ENCODE measurements at places on chromosomes 3 and 15.

- no peak overlapping the region for H3K4me3 ChIP-seq
- no peak for DNase-seq
- H3K27ac ChIP-seq = no peak overlapping the region
- no peaks in the 10 kb centered on the region for H3K27me3 ChIP-seq
- no peaks in the 10 kb centered on the region for H3K36me3 ChIP-seq
Observed at GRCh38 chr3:167031364-167032049, 348.6 kb downstream of the ZBBX start.

DNA sequence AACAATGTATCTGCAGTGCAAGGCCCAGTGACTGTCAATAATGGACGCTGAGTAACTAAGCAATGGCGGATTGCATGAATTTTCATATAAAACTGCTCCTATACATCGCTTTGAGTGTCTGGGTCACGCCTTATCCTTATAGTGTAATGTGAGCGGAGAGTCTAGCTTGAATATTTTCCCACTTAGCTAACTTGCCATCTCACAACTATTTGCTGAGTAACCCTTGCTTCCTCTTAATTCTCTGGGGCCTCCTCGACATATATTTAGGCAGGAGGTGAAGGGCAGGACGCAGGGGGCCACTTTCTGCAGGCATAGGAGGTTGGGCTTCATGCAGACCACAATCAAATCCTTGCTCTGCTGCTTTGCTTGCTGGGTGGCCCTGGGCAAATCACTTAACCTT, 24.0 kb downstream of the ST8SIA2 start:
- peaks cover 33% of the 10 kb centered on the region for H3K4me1 ChIP-seq
- H3K4me3 ChIP-seq = no peak overlapping the region
- no peak overlapping the region for H3K27ac ChIP-seq
- H3K27me3 ChIP-seq = peaks cover 3% of the 10 kb centered on the region
- DNase-seq = no peak
- peaks cover 81% of the 10 kb centered on the region for H3K36me3 ChIP-seq

DNA sequence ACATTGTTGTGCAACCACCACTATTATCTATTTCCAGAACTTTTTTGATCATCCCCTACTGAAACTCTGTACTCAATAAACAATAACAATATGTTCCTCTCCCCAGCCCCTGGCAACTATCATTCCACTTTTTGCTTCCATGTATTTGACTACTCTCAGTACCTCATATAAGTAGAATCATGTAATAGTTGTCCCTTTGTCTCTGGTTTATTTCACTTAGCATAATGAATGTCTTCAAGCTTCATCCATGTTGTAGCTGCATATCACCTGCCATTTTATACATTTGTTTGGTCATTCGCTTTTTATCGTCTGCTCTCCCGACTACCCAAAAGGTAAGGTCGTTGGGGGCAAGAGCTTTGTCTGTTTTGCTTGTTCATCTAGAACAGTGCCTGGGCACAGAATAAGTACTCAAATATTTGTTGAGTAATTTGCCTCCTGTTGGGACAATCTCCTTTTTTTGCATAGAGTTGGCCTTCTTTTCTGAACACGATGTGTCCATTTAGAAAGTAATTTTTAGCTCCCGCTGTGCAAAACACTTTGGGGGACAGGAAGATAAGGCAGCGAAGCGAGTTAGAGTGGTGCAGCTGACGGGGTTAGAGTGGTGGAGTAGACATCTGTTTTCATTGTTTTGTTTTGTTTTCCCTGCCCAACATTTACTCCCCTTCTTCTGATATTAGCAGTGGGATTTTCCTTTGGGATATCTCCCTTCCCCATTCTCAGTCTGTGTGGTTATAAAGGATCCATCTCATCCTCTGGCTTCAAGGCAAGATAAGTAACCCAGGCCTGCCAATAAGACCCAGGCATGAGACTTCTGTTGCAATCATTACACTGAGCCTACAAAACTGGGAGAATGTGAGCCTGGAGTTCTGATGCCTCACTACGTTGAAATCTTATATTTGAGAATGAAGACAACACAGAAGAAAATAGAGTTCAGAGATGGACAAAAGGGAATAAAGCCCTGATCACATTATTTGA, 83.4 kb upstream of the RNU6-1 start:
- H3K27ac ChIP-seq = peak overlapping the region; percentile 83
- H3K4me3 ChIP-seq = peak overlapping the region; percentile 13
- DNase-seq = no peak
- no peaks in the 10 kb centered on the region for H3K36me3 ChIP-seq
- H3K4me1 ChIP-seq = peaks cover 51% of the 10 kb centered on the region
- peaks cover 10% of the 10 kb centered on the region for H3K27me3 ChIP-seq

- H3K36me3 ChIP-seq = no peaks in the 10 kb centered on the region
- no peak overlapping the region for H3K4me3 ChIP-seq
- no peak for DNase-seq
- peaks cover 9% of the 10 kb centered on the region for H3K27me3 ChIP-seq
- H3K27ac ChIP-seq = no peak overlapping the region
Observed at GRCh38 chr3:13608969-13609725, 60.2 kb downstream of the FBLN2 start.

GRCh38 chr3:150912501-150912900, 7.3 kb upstream of the MINDY4B start:
- peaks cover 9% of the 10 kb centered on the region for H3K27me3 ChIP-seq
- H3K4me1 ChIP-seq = peaks cover 37% of the 10 kb centered on the region
- H3K27ac ChIP-seq = no peak overlapping the region
- no peak for DNase-seq

- H3K27ac ChIP-seq = no peak overlapping the region
- DNase-seq = no peak
- H3K27me3 ChIP-seq = no peaks in the 10 kb centered on the region
Observed at GRCh38 chr3:25899352-25900101, 109.6 kb downstream of the OXSM start.

- H3K4me3 ChIP-seq = no peak overlapping the region
- DNase-seq = no peak
- H3K27ac ChIP-seq = no peak overlapping the region
- H3K4me1 ChIP-seq = no peaks in the 10 kb centered on the region
- H3K36me3 ChIP-seq = no peaks in the 10 kb centered on the region
- peaks cover under 1% of the 10 kb centered on the region for H3K27me3 ChIP-seq
Observed at GRCh38 chr3:63150880-63151279, 127.2 kb upstream of the SYNPR start.

DNA sequence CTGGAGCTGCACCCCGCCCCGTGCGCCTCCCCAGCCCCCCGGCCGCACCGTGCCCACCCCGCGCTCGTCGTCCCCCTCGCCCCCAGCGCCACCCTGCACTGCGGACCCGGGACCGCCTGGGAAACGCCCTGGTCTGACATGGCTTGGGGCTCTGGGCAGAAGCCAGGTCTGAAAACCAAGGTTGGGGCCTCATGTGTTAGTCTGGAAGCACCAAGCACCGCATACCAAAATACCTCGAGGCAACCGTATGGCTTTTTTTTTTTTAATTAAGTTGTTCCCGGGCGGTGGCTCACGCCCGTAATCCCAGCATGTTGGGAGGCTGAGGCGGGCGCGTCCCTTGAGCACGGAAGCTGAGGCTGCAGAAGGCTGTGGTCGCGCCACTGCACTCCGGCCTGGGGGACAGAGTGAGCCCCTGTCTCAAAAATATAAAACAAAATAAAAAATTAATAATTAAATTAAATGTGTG, 91.5 kb upstream of the CHD2 start:
- no peak overlapping the region for H3K27ac ChIP-seq
- H3K36me3 ChIP-seq = peaks cover 15% of the 10 kb centered on the region
- no peaks in the 10 kb centered on the region for H3K27me3 ChIP-seq
- peaks cover 47% of the 10 kb centered on the region for H3K4me1 ChIP-seq

- H3K27me3 ChIP-seq = no peaks in the 10 kb centered on the region
- no peak overlapping the region for H3K4me3 ChIP-seq
- peaks cover 64% of the 10 kb centered on the region for H3K36me3 ChIP-seq
- H3K27ac ChIP-seq = no peak overlapping the region
Observed at GRCh38 chr3:120031561-120031960, 62.7 kb downstream of the GSK3B start.

DNA sequence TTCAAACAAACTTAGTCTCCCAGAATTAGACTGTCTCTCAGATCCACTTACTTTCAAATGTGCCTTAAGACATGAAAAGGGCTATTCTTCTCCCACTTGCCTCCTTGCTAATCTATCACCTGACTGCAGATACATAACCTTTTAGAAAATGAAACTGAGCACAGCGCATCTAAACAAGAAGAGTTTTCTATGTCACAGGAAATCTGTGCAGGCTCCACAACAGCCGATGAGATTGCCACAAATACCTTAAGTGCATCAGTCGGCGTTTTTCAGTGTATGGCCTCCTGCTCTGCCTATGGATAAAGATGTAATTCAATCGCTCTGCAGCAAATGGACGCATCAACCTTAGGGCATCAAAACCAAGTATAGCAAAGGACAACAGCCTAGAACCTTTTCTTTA, 544.2 kb downstream of the FOXP1 start:
- peak overlapping the region; percentile 10 for H3K27ac ChIP-seq
- peaks cover 49% of the 10 kb centered on the region for H3K4me1 ChIP-seq
- no peaks in the 10 kb centered on the region for H3K27me3 ChIP-seq
- no peak overlapping the region for H3K4me3 ChIP-seq
- H3K36me3 ChIP-seq = peaks cover 74% of the 10 kb centered on the region
- no peak for DNase-seq

DNA sequence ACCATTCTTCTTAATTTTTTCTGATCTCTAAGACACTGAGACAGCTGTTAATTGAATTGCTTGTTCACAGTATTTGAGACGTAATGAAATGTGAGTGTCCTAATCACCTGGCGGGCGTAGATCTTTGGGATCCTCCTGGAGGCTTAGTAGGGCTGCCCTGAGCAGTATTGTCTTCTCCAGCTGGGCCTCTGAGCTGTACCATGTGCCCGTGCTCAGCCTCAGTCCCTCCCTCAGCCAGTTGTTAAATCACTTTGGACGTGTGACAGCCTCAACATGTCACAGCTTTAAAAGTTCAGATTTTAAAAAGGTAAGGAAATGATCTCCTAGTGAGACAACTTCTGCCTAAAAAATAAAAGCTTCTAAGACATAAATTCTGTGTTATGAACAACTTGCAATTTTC, 35.5 kb downstream of the IGF1R start:
- H3K27me3 ChIP-seq = peaks cover 3% of the 10 kb centered on the region
- H3K27ac ChIP-seq = no peak overlapping the region
- peaks cover 76% of the 10 kb centered on the region for H3K4me1 ChIP-seq
- no peak for DNase-seq
- no peak overlapping the region for H3K4me3 ChIP-seq

GRCh38 chr3:46095307-46095706, 68.0 kb upstream of the XCR1 start:
- DNase-seq = no peak
- no peak overlapping the region for H3K27ac ChIP-seq
- no peak overlapping the region for H3K4me3 ChIP-seq
- no peaks in the 10 kb centered on the region for H3K4me1 ChIP-seq
- H3K27me3 ChIP-seq = peaks cover 18% of the 10 kb centered on the region

DNA sequence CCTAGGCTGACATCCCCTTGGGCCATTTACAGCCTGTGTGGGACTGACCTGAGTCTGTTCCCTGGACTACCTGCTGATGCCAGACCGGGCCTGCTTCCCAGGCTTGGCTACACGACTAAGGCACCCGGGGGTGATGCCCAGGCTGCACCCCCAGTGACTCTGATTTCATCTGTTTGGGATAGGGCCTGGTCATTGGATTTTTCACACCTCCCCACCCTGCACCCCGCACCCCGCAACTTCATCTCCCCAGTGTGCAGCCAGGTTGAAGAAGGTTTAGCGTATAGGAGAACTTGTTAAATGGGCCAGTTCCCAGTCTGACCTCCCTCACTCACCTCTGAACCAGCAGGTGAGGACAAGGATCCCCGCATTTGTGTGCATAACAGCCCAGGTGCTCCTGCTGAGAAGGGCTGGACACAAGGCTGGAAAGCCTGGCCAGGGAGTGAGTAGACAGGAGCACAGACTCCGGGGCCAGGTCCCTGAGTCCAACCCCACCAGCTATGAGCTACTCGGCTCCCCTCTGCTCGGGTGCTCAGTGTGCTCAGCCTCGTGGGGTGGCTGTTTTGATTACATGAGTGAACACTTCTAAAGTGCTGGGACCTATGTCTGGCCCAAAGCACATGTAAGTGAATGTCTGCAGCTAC, 18.5 kb downstream of the SLC6A20 start:
- H3K27ac ChIP-seq = no peak overlapping the region
- H3K27me3 ChIP-seq = peaks cover 12% of the 10 kb centered on the region
- H3K4me1 ChIP-seq = peaks cover 9% of the 10 kb centered on the region
- DNase-seq = no peak
- no peaks in the 10 kb centered on the region for H3K36me3 ChIP-seq

DNA sequence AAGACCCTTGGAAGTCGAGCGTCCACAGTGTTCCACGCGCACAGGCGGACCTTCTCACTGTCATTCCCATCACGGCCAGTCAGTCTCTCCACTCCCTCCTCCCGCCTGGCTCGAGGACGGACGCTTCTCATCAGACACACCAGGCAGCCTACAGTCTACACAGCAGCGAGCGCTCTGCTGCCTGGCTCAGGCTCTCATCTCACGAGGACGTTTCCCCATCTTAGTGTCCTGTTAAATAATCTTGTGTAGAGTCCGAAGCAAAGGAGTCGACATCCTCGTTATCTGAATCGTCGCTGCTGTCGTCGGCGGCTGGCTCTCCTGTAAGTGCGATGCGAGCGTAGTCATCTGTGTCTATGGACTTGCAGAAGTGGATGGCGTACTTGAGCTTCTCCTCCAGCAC, 12.4 kb upstream of the OCA2 start:
- peaks cover 49% of the 10 kb centered on the region for H3K36me3 ChIP-seq
- H3K27ac ChIP-seq = peak overlapping the region; percentile 23
- peaks cover 10% of the 10 kb centered on the region for H3K27me3 ChIP-seq
- DNase-seq = no peak

DNA sequence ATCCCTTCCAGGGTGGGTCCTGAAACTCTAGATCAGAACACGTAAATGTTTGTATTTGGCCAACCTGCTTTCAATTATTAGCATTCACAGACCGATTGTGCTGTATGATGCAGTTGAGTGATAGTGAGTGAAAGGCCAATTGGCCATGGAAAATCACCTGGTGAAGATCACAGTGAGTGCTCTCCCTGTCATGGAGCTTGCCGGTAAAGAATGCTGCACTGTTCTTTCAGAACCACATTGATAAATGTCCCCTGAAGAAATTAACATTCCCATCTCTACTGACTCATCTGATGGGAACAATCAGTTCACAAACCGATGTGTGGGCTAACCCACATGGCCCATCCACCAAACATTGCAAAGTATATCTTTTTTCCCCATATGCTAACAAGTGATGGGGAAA, 324.8 kb upstream of the TBL1XR1 start:
- H3K36me3 ChIP-seq = peaks cover 18% of the 10 kb centered on the region
- no peak for DNase-seq
- peaks cover 3% of the 10 kb centered on the region for H3K27me3 ChIP-seq
- no peak overlapping the region for H3K27ac ChIP-seq
- peaks cover 50% of the 10 kb centered on the region for H3K4me1 ChIP-seq
- no peak overlapping the region for H3K4me3 ChIP-seq

- no peaks in the 10 kb centered on the region for H3K4me1 ChIP-seq
- no peak overlapping the region for H3K4me3 ChIP-seq
- H3K36me3 ChIP-seq = peaks cover 88% of the 10 kb centered on the region
- H3K27me3 ChIP-seq = no peaks in the 10 kb centered on the region
Observed at GRCh38 chr3:149055575-149055974, 30.8 kb downstream of the HLTF start.

GRCh38 chr15:87401973-87402372, 854.6 kb downstream of the NTRK3 start:
- no peaks in the 10 kb centered on the region for H3K27me3 ChIP-seq
- H3K36me3 ChIP-seq = no peaks in the 10 kb centered on the region
- no peak overlapping the region for H3K4me3 ChIP-seq
- DNase-seq = no peak
- H3K4me1 ChIP-seq = peaks cover 7% of the 10 kb centered on the region
- no peak overlapping the region for H3K27ac ChIP-seq

GRCh38 chr3:174538151-174538550, 321.0 kb upstream of the NAALADL2 start:
- no peak for DNase-seq
- H3K27me3 ChIP-seq = no peaks in the 10 kb centered on the region
- no peak overlapping the region for H3K4me3 ChIP-seq

- peaks cover 4% of the 10 kb centered on the region for H3K4me1 ChIP-seq
- no peak for DNase-seq
- H3K27ac ChIP-seq = no peak overlapping the region
- H3K36me3 ChIP-seq = peaks cover 5% of the 10 kb centered on the region
Observed at GRCh38 chr15:99324082-99324620, 72.9 kb downstream of the LRRC28 start.

Measured in nephron progenitor cell (in vitro differentiated cells).